Activated CD8-positive, alpha-beta memory T cell treated with anti-CD3 and anti-CD28 coated beads for 36 hours (primary cell): ENCODE measurements at places on chromosomes 13 and 19. TPM values are rescaled to one million over a fixed set of nuclear protein-coding genes. Genes with fewer than 3 reads are reported as not detected.

KIR3DL1 gene
- total RNA-seq = 0.38 TPM

OR7A10 gene
- not detected for total RNA-seq

MYO1F gene
- 35.4 TPM for total RNA-seq

MADCAM1 gene
- total RNA-seq = 0.17 TPM

PEG3 gene
- total RNA-seq = not detected

LGALS14 gene
- not detected for total RNA-seq

ZNF534 gene
- total RNA-seq = not detected

PSG2 gene
- total RNA-seq = not detected

PGLYRP2 gene
- total RNA-seq = not detected

GPR12 gene
- total RNA-seq = not detected

KIR2DL1 gene
- total RNA-seq = 0.34 TPM

APOC4 gene
- not detected for total RNA-seq

ZNF224 gene
- total RNA-seq = 11.3 TPM

PBX4 gene
- 14.9 TPM for total RNA-seq

MATK gene
- total RNA-seq = 36.1 TPM

ZNF208 gene
- total RNA-seq = 2.2 TPM

GPR4 gene
- total RNA-seq = not detected

KLK15 gene
- not detected for total RNA-seq

SYNGR4 gene
- total RNA-seq = not detected

CYSLTR2 gene
- total RNA-seq = 1.2 TPM

ZBTB7A gene
- 41.9 TPM for total RNA-seq

FUT3 gene
- not detected for total RNA-seq

UBL3 gene
- 11.1 TPM for total RNA-seq

ZNF264 gene
- 22.1 TPM for total RNA-seq

ALDH16A1 gene
- 38.5 TPM for total RNA-seq

F2RL3 gene
- total RNA-seq = not detected

C1QTNF9B gene
- not detected for total RNA-seq

ZNF136 gene
- total RNA-seq = 10.1 TPM

KCNRG gene
- total RNA-seq = 0.86 TPM

CYP4F8 gene
- not detected for total RNA-seq

THSD1 gene
- 0.21 TPM for total RNA-seq

PSG7 gene
- not detected for total RNA-seq

APOC1 gene
- total RNA-seq = 1.1 TPM

ODAD3 gene
- total RNA-seq = not detected

KCNN4 gene
- total RNA-seq = 83.8 TPM

LILRB4 gene
- total RNA-seq = not detected

PRRG2 gene
- total RNA-seq = 1.4 TPM

ZNF562 gene
- total RNA-seq = 47.6 TPM

SELENOV gene
- not detected for total RNA-seq

VASP gene
- 186 TPM for total RNA-seq

CRTC1 gene
- 5.0 TPM for total RNA-seq

MEDAG gene
- not detected for total RNA-seq

NFIX gene
- 3.5 TPM for total RNA-seq

TRPC4 gene
- total RNA-seq = not detected

LHB gene
- total RNA-seq = not detected

ICAM3 gene
- 89.4 TPM for total RNA-seq
